ENCODE measurements at places on chromosomes 13 and 19. TPM values are rescaled to one million over a fixed set of nuclear protein-coding genes. Genes with fewer than 3 reads are reported as not detected.

DCT gene
- not detected for polyA plus RNA-seq

DUXA gene
- not detected for polyA plus RNA-seq

MISP gene
- 53.3 TPM for polyA plus RNA-seq

LIG4 gene
- 4.3 TPM for polyA plus RNA-seq

Data from aorta (tissue), 5 donors.